Psoas muscle (tissue), 8 donors: ENCODE measurements at places on chromosomes 4 and X.
A peak's percentile ranks its signal among the peaks of the same experiment; 100 is the strongest.

- no peak for DNase-seq
Measured at GRCh38 chr4:6619466-6620255, 20.8 kb upstream of the MRFAP1 start.

GRCh38 chr4:41719417-41719816 is 29.1 kb downstream of the PHOX2B start:
- DNase-seq = no peak

- no peak for DNase-seq
Measured at GRCh38 chr4:165953181-165953580, 80.1 kb downstream of the TLL1 start.

DNA sequence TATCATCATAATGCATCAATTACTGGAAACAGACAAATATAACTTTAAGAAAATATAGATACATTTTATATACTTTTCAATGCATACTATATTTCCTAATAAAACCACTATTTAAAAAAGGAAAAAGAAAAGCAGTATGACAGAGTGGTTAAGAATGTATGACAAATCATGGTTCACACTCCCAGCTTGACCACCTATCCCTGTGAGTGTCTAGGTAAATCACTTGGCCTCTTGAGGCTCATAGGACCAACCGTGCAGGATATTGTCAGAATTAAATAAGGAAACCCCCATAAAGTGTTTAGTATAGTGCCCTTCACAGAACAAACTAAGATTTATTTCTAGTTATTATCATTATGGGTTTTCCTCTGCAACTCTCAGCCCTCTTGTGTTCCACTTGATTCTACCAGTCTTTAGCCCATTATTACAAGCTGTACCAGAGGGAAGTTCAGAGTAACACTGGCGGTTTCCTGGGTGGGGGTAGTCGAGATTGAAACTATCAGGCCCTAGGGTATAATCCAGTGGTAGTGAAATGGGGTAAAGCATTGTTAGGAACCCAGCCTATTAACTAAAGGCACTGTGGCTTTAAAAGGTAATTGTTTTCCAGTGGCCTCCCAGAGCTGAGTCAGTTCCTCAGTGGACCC is 55.5 kb upstream of the PAK3 start:
- DNase-seq = no peak

DNA sequence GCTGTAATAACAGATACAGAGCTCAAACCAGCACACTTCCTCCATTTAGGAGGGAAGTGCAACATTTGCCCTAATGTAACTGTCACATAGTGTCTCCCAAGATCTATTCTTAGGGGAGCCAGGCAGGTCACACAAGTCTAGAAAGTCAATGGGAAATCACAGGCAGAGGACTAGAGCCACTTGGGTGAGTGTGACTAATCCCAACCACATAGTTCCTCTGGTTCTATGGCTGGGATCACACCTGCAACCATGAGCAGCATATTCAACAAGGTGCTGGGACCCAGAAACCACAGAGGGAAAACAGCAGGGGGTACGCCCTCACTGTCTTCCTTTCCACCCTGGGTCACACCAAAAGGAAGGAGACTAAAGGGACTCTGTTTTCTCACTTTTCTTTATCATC is 66.8 kb upstream of the TACR3 start:
- no peak for DNase-seq

DNA sequence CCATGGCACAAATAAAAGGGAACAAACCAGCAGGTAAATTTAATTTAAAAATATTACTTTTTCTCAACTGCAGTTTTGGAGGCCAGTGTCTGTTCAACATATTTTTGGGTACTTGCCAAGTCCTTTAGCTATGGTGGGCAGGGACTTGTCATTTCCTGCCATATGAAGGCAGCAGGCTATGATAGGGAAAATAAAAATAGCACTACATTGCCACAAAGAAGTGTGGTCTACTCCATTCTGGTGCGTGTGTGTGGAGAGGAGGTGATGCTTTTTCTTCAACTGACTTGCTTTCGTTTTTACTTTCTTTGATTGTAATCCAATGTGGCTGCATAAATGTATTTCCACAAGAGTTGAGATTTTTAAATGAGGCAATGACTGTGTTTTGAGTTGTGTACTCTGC is 17.2 kb downstream of the GPR174 start:
- DNase-seq = no peak

DNA sequence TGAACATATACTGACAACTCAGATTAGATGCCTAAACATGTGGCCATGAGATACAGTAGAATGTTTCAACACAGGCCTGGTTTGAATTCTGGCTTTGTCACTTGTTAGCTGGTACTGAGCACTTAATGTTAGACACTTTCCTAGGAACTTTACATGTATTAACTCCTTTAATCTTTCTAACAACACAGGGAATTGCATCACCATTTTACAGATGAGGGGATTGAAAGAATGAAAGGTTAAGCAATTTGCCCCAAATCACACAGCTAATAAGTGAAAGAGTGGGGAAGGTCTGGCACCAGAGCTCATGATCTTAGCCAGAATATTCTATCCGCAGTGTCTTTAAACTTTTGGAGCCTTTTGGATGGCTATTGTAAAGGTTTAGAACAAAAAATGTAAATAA is 95.9 kb downstream of the NYX start:
- DNase-seq = no peak

GRCh38 chr4:145774473-145774872 is 94.5 kb downstream of the C4orf51 start:
- DNase-seq = no peak

- no peak for DNase-seq
Measured at GRCh38 chrX:45351478-45351877, 150.8 kb upstream of the DIPK2B start.

- peak; percentile 16 for DNase-seq
Measured at GRCh38 chr4:2397596-2398379, 20.7 kb downstream of the ZFYVE28 start.

DNA sequence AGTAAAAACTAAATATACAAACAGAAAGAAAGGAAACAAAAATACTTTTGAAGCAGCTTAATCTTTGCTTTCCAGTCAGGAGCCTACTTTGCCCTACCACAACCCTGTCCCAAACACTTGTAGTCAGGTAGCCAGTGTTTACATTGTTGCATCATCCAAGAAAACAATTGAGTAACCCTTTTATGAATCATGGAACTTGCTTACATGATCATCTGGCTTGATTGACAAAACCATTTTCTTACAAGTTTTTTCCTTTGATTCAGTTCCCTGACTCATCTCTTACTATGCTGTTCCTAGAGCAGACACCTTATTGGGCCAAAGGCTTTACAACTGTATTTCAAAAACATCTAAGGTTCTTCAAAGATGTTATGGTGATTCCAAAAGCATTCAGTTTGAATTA is 740.1 kb downstream of the KLHL13 start:
- no peak for DNase-seq

DNA sequence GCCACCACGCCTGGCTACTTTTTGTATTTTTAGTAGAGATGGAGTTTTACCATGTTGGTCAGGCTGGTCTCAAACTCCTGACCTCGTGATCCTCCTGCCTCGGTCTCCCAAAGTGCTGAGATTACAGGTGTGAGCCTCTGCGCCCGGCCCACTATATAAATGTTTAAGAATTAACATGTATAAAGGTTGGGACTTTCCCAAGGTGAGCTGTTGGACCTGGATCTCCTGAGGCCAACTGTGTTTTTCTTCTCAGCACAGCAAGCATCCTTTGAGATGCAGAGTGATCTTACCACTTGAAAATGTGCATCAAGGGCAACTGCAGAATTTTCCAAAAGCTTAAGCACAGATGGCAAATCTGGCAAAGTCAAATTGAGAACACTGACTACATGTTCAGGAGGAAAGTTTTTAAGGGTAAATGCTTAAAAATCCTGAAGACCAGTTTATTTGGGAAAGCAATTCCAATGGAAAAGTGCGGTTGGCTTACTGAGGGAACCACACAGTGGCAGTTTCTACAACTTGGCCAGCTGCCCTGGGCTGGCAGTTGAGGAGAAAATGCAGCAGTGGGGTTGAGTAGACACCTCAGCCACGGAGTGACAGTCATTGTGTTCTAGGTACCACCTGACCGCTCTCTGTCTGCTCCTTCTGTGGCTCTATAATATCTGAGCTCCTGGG is 168.9 kb downstream of the CBR4 start:
- DNase-seq = no peak

DNA sequence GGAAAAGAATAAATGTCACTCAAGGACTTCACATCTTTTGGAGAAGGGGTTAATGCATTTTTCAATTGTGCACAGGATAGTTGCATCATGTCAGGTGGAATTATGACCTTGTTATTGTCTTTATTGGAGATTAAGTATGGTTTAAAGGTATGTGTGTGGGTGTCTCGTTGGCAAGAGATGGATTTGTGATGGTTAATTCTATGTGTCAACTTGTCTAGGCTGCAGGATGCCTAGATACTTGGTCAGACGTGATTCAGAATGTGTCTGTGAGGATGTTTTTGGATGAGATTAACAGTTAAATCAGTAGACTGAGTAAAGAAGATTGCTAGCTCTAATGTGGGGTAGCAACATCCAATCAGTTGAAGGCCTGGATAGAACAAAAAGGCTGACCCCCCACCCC is 42.2 kb upstream of the HSD17B10 start:
- no peak for DNase-seq

GRCh38 chr4:41512596-41512995 is 25.4 kb upstream of the LIMCH1 start:
- DNase-seq = no peak

DNA sequence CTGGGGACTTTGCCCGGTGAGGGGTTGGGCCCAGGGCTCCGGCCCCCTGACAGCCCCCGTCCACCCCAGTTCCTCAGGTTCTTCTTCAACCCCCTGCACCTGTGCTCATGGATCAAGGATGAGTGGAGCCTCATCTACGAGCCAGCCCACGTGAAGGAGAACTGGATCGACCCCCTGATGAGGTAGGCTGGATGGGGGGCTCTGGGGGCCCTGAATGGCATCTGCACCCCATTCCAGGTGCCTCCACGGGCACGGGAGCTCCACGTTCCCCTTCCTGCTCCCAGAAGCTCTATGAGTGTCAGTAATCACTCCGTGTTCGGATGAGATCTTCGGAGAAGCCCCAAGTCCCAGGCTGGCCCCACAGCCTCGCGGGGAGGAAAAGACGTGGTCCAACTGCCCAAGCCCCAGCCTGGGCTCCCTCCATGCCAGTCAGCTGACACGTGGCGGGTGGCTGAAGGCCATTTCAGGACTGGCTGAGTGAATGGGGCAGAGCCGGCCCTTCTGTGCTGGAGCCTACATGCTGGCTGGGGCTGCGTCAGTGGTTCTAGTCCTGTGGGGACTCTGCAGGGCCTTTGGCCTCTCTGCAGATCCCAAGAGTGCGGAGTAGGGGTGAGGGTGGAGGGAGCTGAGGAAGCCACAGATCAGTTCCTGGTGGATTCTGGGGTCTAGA is 24.4 kb downstream of the CFAP99 start:
- no peak for DNase-seq

DNA sequence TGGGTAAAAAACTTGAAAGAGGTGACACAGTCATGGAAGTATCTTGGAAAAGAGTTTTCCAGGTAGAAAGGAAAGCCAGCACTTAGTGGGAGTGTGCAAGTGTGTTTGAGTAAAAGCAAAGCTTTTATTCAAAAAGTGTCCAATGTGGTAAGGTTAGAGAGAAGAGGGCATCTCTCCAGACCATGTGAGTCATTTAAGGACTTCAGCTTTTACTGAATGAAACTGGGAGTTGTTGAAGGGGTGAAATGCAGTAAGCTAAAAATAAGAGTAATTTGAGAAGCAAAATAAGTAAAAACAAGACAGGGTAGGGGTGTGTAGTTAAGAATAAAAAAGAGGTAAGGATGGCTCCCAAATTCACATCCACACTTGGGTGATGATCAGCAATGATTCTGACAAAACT is 238.9 kb downstream of the SLC7A11 start:
- DNase-seq = no peak

DNA sequence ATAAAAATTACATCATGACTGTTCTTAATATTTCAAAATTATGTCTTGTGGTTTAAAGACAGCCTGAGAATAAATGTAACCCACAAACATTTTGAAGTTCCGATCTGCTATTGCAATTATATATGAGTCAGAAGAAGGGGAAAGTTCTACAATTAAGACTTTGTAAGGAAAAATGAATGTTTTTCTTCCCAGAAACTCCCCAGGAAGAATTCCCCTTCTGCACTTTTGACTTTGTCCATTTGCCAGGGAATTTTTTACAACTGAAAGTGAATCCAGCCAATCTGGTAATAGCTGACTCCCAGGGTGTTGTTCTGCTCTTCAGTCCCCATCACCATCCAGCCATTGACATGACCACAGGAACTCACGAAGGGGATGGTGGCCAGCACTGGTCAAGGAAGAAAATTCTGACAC is 61.6 kb upstream of the NOCT start:
- no peak for DNase-seq

GRCh38 chrX:39830414-39830813 is 267.3 kb downstream of the BCOR start:
- DNase-seq = no peak

DNA sequence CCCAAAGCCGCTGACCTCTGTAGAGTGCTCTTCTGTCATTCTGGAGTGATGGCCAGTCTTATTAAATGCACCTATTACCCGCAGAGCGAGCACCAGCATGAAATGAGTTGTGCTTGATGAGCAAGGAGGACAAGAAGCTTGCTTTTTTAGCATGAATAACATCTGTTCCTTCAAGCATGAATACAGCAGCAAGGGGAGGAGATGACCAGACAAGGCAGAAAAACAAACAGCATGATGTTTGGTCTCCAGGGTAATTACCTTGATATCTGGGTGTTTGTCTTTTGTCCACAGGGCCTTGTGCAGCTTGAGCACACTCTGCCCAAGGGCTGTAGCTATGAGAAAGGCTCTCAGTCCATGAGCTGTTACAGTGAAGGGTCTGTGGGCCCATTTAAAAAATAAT is 324.8 kb upstream of the DDX53 start:
- no peak for DNase-seq

- DNase-seq = no peak
Measured at GRCh38 chrX:133637765-133638164, 222.5 kb upstream of the GPC4 start.

DNA sequence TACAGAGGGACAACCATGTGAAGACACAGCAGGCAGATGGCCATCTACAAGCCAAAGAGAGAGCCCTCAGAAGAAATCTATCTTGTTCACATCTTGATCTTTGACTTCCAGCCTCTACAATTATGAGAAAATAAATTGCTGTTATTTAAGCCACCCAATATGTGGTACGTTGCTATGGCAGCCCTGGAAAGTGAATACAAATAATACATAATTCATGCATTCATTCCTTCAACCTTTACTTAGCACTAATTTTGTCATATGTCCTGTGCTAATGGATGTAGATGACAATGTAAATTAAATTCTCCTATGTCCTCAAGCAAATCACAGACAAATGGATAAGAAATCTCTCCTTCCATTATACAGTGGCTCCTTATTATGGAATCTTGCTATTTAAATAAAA is 361.6 kb downstream of the PACRGL start:
- DNase-seq = no peak

- DNase-seq = no peak
Measured at GRCh38 chr4:89539797-89540711, 232.5 kb upstream of the GPRIN3 start.

- no peak for DNase-seq
Measured at GRCh38 chrX:129678614-129679195, 23.9 kb upstream of the APLN start.

- no peak for DNase-seq
Measured at GRCh38 chrX:108223585-108223984, 132.0 kb downstream of the ATG4A start.

- no peak for DNase-seq
Measured at GRCh38 chrX:100647095-100647494, 3.1 kb downstream of the SRPX2 start.
